Ascending aorta (tissue), 2 donors: ENCODE measurements at places on chromosomes 13 and 19.

GRCh38 chr13:76438050-76438449 lies 448.2 kb downstream of the KCTD12 start:
- DNase-seq: no peak

GRCh38 chr13:31207661-31208552 lies 8.1 kb downstream of the B3GLCT start:
- DNase-seq: no peak

GRCh38 chr19:18074192-18074591 lies 12.5 kb downstream of the IL12RB1 start:
- no peak for DNase-seq

DNA sequence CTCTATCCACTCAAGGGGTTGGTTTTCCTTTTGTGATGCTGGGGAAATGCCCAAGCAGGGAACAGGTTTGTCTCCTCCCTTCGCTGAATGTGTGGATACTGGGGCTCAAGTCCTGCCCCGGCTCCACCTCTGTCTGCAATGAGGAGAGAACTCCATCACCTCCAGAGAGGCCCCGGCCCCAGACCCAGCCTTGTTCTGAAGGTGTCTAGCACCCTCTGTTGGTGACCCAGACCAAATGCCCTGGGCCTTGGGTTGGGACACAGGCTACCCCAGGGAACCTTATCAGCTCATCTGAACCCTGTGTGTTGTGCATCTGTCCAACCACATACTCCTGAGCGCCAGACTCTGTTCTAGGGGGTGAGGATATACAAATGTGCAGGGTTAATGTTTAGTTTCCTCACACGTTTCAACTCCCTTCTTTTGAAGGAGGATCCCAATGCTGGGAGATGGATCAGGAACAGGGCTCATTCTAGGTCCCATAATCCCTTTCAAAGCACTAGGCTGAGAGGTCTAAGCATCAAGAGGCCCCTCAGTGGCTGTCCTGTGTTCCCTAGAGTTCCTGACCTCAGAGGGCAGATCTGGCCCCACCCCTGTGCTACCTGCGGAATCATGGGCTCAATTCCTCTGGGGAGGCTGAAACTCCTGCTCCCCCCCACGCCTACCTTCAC lies 112.5 kb upstream of the SLC7A1 start:
- DNase-seq: no peak

DNA sequence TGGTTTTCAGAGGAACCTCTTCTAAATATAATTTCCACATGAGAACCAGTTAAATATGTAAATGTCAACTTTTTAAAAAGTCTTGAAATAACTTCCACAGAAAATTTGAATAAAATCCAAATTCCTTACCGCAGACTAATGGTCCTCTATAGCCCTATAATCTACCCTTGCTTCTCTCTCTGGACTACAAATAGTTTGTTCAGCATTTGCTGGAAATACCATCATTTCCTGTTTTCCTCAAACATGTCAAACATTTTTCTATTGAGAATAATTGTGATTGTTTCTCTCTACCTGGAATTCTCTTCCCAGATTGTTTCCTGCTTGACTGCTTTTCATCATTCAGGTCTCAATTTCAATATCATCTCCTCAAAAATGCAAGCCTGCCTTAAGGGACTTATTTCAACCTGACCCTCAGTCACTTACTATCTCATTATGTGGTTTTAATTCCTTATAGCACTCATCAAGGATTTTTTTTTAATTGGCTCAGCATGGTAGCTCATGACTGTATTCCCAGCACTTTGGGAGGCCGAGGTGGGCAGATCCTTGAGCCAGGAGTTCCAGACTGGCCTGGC lies 898.9 kb upstream of the MIR17HG start:
- no peak for DNase-seq

DNA sequence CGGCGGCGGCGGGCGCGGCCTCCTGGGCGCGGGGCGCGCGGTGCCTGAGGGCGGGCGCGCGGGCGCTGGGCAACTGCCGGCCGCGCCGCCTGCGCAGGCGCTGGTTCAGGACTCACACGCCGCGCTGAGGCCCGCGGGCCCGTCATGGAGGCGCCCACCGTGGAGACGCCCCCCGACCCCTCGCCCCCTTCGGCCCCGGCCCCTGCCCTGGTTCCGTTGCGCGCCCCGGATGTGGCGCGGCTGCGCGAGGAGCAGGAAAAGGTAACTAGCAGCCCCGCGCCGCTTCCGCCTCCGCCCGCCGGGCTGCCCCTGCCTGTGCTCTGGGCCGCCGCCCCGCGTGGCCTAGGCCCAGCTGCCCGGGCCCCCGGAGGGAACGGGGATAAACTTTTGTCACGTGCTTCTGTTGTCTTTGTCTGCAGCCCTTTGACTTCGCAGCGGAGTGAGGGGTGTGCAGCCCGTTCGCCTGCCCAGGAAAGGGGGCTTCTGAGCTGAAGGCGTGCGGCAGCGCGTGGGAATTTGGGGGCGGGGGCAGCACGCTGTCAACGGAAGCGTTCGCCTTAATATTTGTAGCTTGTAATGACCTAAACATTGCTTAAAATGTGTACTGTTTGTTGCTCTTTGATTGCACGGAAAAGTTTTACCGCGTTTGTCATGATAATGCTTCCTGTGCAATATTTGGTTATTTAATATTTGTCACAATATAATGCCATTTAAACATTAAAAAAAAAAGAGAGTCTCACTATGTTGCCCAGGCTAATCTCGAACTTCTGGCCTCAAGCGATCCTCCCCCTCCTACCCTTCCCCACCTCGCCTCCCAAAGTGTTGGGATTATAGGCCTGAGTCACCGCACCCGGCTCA lies 594 bp downstream of the URI1 start:
- DNase-seq: no peak
